ENCODE measurements at places on chromosomes 11 and 22.

DNA sequence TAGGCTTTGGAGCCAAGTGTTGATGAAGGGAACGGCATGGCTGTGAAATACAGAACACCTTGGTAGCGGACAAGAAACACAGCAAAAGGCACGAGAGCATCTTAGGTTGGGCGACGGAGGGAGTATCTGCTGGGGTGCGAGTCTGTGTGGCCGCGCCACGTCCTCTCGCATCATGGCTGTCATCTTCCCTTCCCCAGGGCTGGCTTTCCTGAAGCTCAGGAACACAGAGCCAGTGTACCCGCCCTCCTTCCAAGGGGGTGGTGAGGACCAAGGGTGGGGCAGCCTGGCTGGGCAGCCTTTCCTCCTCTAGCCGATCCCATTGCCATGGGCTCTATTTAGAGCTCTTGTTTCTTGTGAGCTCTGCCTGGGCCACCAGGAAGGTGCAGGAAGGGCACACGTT, 154.4 kb downstream of the FEZ1 start:
- no peak for DNase-seq

- no peak for DNase-seq
These were observed 196.2 kb downstream of the SOX6 start for GRCh38 chr11:16160146-16160545.

GRCh38 chr11:76810151-76810853, 27.1 kb downstream of the TSKU start:
- peak; percentile 30 for DNase-seq

DNA sequence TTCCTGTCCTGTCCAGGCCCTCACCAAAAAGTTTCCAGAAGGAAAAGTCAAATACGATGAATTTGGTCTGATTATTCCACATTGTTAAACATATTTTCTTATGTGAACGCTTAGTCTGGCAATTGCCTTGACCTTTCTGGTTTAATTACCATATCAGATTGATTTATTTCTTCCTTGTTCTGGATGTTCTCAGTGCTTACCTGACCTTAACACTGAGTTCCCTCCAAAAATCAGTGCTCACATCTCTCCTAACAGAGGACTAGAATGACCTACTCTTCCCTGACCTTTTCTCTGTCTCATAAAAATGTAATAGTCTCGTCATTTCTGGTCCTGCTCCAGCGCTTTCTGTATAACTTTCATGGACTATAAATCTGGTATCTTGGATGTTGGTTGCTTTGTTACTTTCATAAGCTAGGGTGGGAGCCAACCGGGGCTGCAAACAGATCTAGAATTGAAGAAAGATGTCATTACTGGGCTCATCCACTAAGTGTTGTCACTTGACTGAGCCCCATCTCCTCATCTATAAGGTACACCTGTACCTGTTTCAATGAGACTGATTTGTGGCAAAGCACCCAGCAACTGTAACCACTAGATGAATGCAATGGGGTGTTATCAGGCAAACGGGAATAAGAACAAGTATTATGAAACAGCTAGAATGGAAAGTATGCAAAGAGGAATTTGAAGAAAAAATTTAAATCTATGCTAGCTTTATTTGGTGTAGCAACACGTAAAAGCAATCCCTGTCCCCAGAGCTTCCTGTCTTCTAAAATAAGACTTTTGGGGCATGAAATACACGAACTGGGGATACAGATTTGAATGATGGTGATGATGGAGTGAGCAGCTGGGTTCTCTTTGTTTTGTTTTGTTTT, 2.4 kb downstream of the FADS2 start:
- DNase-seq, result no peak

DNA sequence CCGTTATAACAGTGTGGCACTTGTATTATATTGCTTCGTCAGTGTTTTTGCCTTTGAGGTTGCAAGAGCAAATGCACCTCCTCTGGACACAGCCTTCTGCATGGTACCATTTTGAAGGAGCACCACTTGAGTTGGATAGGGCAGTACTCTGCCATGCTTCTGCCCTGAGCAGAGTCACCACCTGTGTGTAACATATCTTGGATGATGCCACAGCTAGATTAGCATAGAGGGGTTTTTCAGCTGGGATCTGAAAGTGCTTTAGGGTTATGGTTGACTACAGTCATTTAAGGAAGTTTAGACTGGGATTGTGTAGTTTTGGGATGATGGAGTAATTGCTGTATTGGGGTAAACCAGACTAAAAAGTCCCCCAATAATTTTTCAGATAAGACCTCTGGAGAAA, 78.8 kb downstream of the PPP6R3 start:
- no peak for DNase-seq

DNA sequence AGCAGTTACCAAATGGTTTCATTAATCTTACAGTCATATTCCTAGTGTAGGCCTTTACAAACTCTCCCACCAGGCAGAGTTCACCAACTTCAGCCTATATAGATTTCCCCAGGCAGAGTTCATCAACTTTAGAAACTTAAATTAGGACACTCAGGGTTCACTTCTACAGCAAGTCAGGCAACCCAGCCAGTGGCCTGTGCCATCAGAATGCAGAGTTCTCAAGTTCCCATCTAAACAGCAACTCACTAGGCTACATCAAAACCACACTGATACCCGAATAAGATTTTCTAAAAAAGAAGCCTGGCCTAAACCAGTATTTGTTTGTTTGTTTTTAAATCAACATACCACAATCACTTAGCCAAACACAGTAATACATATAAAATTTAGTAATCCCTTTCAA, 33.7 kb downstream of the PICALM start:
- no peak for DNase-seq

- no peak for DNase-seq
These were observed 21.1 kb downstream of the UBASH3B start for GRCh38 chr11:122676638-122677037.
